ENCODE measurements at places on chromosomes 6 and 20. TPM values are rescaled to one million over a fixed set of nuclear protein-coding genes. Genes with fewer than 3 reads are reported as not detected.

DNA sequence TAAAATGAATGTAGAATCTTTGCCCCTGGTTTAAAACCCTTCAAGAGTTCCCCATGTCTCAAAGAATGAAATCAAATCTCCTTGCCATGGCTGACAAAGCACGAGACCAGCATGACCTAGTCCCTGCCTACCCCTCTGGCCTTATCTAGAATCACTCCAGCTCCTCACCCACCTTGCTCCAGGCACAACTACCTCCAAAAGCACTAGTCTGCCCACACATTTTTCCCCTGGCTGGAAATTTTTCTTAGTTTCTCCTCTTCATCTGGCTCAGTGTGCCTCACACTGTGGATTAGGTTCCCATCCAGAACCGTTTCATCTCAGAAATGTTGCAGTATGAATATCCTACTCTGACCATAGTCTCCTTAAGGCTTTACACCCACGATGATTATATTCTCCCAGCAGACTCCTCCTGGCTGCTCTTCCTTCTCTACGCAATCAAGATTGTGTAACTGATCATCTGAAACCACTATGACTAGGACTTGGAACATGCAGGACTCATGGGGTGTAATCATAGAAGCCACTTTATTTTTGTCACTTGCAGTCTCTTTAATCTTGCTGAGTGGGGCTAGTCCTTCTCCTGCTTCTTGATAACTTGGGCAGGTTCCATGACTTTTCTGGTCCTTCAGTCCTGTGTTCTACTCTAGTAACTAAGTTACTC lies 7.8 kb upstream of the MRS2 start:
- H3K36me3 ChIP-seq, result no peaks in the 10 kb centered on the region
- H3K4me3 ChIP-seq, result peak overlapping the region; percentile 20
- peak overlapping the region; percentile 82 for H3K27ac ChIP-seq
- DNase-seq, result peak; percentile 96
- H3K4me1 ChIP-seq, result peaks cover 10% of the 10 kb centered on the region

DNA sequence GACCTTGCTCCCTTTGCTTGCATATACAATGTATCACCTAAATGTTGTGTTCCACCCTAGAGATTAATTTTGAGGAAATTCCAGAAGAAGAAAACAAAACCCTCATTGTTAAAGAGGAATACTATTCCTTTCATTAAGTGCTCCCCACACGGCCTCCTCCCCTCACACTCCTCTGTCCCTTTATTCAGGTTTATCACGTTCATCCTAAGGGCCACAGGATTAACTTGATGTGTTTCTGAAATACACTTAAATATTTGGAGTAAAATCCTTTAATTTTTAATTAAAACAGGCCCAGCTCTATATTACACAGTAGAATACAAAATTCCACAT lies 89.4 kb upstream of the MRPS10 start:
- H3K4me3 ChIP-seq, result no peak overlapping the region
- no peak overlapping the region for H3K27ac ChIP-seq
- no peak for DNase-seq
- H3K36me3 ChIP-seq, result no peaks in the 10 kb centered on the region
- no peaks in the 10 kb centered on the region for H3K4me1 ChIP-seq
- H3K27me3 ChIP-seq, result no peaks in the 10 kb centered on the region

GRCh38 chr6:128425856-128426255 lies 94.5 kb downstream of the PTPRK start:
- no peaks in the 10 kb centered on the region for H3K4me1 ChIP-seq
- no peak for DNase-seq
- no peaks in the 10 kb centered on the region for H3K36me3 ChIP-seq
- H3K27me3 ChIP-seq, result no peaks in the 10 kb centered on the region

- H3K27me3 ChIP-seq, result no peaks in the 10 kb centered on the region
- no peak overlapping the region for H3K4me3 ChIP-seq
- H3K4me1 ChIP-seq, result no peaks in the 10 kb centered on the region
- no peaks in the 10 kb centered on the region for H3K36me3 ChIP-seq
- no peak for DNase-seq
Observed at GRCh38 chr6:162581988-162582780, 145.4 kb downstream of the PRKN start.

DNA sequence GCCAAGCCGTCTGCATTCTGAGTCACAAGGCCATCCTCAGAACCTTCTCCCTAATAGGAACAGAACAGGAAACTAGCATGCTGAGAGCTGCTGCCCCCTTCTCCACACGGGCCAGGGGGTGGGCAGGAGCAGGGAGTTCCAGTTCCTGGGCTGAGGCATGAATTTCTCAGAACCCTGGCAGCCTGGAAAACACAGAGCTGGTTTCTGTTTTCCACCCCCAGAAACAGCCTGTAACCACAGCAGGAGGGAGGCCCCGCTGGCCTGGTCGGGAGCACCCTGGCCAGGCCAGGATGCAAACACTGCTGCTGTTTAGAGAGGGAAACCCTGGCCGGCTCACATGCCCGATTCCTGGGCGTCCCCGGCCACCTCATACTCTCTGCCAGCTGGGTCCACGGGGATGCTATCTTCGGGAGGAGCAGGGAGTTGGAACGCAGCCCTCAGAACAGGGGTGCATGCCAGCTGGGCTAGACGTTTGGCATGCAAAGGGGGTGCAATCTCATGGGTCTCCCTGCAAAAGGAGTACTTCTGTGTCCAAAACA lies 130.1 kb downstream of the NFATC2 start:
- H3K27ac ChIP-seq, result peak overlapping the region; percentile 16
- peaks cover 8% of the 10 kb centered on the region for H3K4me1 ChIP-seq
- 0 out of 2 replicates have a peak overlapping the region, but pooled peaks have one; percentile 29 for H3K4me3 ChIP-seq
- no peaks in the 10 kb centered on the region for H3K36me3 ChIP-seq

GRCh38 chr20:23157734-23158133 lies 71.6 kb upstream of the CD93 start:
- no peak overlapping the region for H3K4me3 ChIP-seq
- peak; percentile 48 for DNase-seq
- peaks cover 62% of the 10 kb centered on the region for H3K4me1 ChIP-seq
- H3K27me3 ChIP-seq, result no peaks in the 10 kb centered on the region
- H3K36me3 ChIP-seq, result no peaks in the 10 kb centered on the region
- no peak overlapping the region for H3K27ac ChIP-seq

- H3K36me3 ChIP-seq, result no peaks in the 10 kb centered on the region
- no peak overlapping the region for H3K27ac ChIP-seq
- peaks cover 15% of the 10 kb centered on the region for H3K27me3 ChIP-seq
- no peaks in the 10 kb centered on the region for H3K4me1 ChIP-seq
Observed at GRCh38 chr20:44848254-44849015, 37.1 kb upstream of the YWHAB start.

GRCh38 chr6:70277470-70277869 lies 25.4 kb downstream of the COL9A1 start:
- no peak overlapping the region for H3K27ac ChIP-seq
- no peaks in the 10 kb centered on the region for H3K4me1 ChIP-seq
- peaks cover 3% of the 10 kb centered on the region for H3K27me3 ChIP-seq
- H3K36me3 ChIP-seq, result no peaks in the 10 kb centered on the region
- peak; percentile 18 for DNase-seq

PLA2G7 gene
- not detected for total RNA-seq

LGSN gene
- not detected for total RNA-seq

TAF4 gene
- total RNA-seq, result 2.9 TPM

GGTLC1 gene
- total RNA-seq, result not detected

OPRM1 gene
- not detected for total RNA-seq

HLA-DOA gene
- not detected for total RNA-seq

SEC63 gene
- total RNA-seq, result 38.5 TPM
